ENCODE measurements at places on chromosomes 5 and 9.

DNA sequence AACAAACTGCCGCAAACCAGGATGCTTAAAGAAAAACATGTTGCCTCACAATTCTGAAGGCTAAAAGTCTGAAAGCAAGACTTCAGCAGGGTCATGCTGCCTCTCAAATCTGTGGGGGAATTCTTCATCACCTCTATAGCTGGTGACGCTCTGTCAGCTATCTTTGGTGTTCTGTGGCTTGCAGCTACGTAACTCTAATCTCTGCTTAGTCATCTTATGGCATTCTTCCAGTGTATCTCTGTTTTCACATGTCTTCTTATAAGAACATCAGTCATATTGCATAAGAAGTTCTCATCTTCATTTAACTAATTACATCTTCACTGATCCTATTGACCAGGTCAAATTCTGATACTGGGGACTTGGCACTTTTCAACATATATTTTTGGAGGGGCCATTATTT is 243.0 kb downstream of the CDH10 start:
- peak; percentile 46 for DNase-seq

GRCh38 chr5:95817430-95817829 is 5.1 kb downstream of the GLRX start:
- DNase-seq: peak; percentile 83

GRCh38 chr5:159907689-159908590 is 8.3 kb upstream of the ADRA1B start:
- no peak for DNase-seq

DNA sequence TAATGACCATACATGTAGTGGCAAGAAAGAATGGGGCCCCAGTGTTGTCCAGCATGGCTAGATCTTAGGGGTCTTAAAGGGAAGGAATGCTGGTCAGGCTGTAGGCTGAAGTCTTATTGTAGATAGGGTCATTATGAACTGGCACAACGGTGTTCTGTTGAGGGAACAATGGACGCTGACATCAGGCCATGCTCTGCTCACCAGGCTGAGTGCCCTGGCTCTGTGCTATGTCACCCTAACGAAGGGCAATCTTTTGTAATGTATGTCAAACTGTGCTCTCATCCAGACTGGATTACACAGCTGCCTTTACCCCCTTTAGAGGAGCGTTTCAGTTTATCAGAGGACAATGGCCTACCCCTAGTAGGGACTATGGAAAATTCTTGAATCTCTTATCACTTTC is 14.6 kb upstream of the ZNF608 start:
- DNase-seq: no peak

DNA sequence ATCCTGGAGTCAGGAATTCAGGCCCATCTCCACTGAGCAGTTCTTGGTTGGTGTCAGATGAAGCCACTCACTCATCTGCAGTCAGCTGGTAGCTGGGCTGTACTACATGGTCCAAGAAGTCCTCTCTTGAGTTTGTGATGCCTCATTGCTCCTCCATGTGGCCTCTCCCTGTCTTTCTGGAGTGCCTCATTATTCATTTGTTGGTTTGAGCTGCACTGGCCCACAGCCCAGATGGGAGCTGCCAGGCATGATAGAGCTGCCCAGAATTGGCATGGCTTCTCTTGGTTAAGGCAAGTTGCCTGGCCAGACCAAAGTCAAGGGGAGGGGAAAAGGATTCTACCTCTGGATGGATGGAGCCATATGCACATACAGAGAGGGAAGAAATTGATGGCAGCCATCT is 8.0 kb downstream of the PTCD2 start:
- no peak for DNase-seq

GRCh38 chr5:116058346-116058936 is 26.2 kb downstream of the ARL14EPL start:
- DNase-seq: no peak

GRCh38 chr9:104326912-104327311 is 177.2 kb upstream of the OR13F1 start:
- no peak for DNase-seq

DNA sequence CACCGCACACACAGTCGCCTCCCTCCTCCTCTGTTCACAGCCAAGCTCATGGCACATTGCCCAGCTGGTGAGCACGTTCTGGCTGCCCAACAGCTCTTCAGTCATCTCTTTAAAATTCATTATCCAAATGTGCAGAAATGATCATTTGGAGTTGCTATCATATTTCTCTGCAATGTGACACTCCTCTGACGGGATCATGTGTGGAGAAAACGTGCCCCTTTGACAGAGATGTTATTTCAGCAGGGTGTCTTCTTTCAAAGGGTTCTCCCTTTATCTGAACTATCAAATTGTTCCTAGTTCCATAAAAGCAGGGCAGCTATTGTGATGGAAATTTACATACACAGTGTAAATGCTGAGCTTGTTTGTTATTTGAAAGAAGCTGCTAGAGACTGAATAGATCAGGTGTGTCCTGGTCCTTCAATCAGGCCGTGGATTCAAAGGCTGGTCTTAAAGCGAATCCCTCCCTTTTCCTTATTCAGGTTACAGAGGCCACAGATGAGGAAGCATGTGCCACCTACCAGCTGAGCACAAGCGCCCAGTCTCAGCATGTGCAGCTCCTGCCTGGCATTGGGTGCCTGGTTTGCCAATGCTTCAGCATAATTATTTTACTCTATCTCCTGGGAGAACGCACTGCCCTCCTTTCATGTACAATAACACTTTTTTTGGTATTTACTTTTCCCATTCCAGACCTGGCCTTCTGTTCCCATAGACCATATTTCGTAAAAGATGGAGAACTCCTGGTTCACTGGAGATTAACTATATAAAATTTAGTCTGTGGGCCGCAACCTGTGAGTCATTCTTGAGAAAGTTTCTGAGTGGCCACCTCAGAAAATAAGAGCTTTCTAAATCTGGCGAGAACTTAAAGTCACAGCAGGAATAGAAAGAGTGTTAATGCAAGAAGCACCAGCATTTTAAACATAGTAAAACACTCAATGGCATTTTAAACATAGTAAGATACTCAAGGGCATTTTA is 433.7 kb downstream of the ENC1 start:
- peak; percentile 83 for DNase-seq

DNA sequence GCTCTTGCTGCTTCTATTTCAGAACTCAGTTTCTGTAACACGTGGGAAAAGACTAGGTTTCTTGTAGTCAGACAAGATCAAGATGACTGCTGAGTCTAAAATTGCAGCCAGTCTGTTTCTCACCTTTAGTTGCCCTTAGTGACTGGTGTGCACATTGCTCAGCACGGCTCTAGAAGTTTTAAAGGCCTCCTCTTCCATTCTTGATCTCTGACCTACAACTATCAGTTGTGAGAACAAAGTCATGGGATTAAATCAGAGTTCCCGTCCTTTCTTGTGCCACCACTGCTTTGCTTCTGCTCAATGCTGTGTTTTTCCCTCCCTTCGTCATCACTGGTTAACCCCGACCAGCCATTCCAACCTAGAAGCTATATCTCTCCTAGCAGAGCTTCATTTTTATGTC is 52.8 kb downstream of the GDA start:
- DNase-seq: no peak

DNA sequence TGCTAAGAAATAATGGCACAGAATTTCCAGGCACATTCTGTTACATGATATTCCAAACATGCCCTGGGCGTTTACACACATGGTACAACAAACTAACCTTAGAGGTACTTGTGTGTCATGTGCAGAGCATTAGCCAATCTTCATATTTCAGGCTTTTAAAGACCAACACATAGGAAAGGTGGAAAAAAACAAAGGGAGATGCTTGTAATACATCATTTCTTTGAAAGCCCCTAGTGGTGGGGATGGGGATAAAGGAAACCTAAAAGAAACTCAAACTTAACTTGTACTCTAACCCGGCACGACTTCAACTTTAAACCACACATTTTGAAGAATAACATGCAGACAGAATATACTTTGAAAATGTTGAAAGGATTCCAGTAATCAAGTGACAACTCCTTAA is 133.6 kb downstream of the PTPRD start:
- DNase-seq: peak; percentile 1

DNA sequence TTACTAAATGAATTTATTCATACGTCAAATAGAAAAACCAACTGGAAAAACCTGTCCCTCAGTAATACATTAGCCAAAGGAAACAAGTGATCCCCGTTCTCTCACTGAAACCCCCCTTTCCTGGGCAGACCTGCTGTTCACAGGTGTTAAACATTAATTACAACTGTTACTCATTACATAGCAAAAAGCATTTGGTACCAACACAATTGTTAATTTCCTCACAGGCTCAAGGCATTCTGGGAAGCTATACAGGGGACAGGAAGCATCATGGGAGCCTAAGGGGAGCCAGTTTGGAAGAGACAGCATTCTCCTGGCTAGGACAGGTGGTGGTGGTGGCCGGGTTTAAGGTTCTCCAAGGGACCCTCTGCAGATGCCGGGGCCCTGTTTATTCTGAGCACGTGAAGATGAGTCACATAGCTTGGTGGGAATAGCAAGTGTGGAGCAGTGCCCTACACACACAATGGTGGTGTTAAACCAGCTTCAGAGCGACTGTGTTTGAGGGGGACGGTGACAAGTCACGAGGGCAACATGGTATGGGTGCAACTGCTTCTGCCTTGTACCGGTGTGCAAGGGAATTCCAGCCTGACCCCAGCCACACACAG is 62.6 kb upstream of the SLC25A51 start:
- no peak for DNase-seq

- no peak for DNase-seq
Measured at GRCh38 chr9:37944266-37944650, 40.3 kb upstream of the SLC25A51 start.

DNA sequence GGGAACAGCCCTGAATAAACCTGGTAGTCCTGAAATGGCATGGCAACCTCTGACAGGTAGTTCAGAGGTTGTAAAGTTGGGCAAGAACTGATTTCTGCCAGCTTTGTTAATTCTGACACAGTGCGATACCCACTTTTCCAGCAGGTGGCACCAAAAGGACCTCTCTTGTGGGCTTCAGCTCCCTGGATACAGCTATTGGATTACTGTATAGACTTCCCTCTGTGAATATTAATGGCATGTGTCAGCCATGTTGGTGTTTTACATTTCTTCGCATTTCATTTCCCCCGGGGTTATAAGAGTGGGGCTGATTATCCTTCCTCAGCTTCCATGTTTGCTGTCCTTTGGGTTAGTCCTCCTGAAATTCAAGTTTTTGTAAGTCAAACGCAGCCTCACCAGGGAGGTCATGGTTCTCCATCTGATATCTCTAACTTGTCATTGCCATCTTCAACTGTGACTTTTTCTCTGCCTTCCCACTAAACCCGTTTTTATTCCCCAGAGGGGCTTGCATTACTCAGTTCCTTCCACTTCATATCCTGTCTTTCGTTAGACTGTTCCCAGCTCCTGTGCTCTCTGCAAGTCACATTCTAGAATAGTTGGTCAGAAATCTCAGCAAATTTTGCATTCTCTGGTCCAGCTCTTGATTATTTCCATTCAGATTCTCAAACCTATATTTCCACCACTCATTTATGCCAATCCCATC is 135.6 kb downstream of the LIFR start:
- DNase-seq: peak; percentile 82

DNA sequence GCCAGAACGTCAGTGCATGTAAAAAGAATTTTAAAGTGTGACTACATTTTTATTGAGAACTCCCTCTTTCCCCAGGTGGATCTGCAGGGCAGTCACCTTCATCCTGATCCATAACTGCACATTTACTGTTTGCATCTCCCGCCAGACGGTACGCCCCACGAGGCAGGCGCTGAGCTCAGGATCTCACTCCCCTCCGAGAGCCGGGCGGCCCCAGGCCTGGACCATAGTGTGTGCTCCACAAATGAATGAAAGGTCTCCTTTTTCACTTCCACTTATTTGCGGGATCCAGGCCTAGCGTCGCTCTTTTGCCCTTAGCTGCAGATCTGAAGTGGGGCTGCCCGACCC is 378 bp downstream of the DROSHA start:
- peak; percentile 37 for DNase-seq

DNA sequence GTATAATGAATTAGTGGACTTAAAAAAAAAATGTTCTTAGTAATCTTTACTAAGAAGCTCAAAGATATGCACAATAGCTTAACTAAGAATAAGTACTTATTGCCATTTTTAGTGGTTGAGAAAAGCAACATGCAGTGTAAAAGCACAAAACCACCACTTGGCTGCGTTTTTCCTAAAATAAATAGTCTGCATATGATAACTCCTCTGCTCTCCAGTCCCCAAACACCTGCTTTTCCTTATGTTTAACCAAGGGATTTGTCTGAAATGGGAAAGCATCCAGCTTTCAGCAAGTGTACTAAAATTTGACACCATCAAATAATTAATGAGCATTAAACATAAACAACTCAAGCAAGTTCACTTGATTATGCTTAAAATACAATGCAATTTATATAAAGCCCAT is 41.4 kb downstream of the PSIP1 start:
- no peak for DNase-seq

DNA sequence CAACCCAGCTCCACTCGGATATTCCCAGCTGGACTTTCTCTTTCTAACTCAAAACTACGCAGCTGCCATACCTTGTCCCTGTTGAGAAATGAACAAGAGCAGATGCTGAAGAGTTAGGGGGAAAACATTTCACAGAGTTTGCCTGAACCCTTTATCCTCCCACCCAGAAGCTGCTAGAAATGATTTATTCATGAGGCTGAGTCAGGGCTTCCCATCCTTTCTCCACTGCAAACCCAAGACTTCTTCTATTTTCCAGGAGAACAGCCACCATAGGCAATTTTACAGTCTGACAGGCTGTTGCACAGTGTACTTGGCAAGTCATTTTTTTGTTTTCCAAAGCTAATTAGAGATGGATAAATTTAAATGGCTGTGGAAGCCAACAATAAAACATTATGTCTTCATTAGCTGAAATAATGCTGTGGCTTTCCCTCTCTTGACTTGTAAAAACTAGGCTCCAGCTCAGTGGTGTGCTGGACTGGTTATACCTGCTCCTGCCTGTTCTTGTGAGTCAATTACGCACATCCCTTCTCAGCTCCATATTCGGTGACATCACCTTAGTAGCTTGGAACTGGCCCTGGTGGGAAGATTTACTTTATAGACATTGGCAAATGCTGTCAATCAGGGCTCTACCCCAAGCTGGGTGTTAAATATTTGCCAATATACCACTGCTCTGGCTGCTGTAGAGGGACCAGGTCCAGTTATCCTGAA is 71.9 kb downstream of the KIF4B start:
- no peak for DNase-seq

GRCh38 chr5:6491919-6492290 is 43.2 kb downstream of the UBE2QL1 start:
- DNase-seq: no peak

DNA sequence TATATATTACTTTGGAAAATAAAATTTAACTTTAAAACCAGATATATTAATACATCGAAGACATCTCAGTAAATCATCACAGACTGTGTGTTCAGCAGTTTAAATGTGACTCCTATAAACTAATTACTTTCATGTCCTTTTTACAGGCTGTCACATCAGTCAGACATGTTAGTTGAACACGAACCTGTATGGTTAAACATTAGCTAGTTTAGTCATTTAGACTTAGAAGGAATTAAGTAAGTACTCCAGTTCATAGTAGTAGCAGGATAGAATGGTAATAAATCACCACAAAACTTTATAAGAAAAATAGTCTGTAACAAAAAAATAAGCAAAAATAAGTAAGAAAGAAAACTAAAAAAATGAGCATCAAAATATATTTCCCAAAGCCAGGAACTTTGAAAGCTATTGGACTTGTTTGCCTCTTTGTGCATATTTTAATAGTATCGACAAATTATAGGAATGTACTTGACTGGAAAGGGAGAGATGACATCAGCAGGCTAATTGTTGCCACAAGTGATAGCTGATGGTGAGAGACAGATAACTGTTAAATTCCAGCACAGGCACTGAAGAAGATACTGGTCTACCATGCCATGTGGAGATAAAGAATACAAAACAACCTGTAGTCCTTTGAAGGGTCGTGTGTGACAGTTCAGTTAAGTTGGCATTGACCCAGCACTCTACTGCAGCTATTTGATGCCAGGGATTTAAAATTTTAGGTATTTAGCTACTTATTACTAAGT is 83.9 kb downstream of the RIC1 start:
- no peak for DNase-seq

All from urothelium cell line (cell line).